ENCODE measurements at places on chromosomes 12 and 14.

DNA sequence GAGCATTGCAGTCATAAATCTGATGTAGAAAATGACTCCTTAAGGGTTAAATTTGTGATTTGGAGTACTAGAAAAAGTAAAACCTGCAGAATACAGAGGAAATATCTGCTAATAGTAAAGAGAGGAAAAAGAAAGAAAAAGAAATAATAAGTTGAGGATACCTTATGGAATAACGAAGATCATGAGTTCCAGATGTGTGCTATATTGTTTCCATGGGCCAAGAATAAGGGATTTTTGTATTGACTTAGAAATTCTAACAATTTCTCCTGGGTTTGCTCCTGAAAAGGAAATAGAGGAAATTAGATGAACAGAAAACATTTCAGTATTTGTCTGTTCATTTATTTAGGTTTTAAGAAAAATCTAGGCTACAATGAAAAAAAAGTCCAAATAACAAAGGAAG is 115.3 kb downstream of the ALG10B start:
- H3K27ac ChIP-seq: no peak overlapping the region
- H3K36me3 ChIP-seq: no peaks in the 10 kb centered on the region
- H3K4me3 ChIP-seq: no peak overlapping the region
- H3K27me3 ChIP-seq: no peaks in the 10 kb centered on the region

GRCh38 chr12:51421266-51421884 is 3.3 kb upstream of the SLC4A8 start:
- no peaks in the 10 kb centered on the region for H3K27me3 ChIP-seq
- DNase-seq: peak; percentile 85
- no peak overlapping the region for H3K27ac ChIP-seq
- H3K36me3 ChIP-seq: no peaks in the 10 kb centered on the region
- peaks cover 14% of the 10 kb centered on the region for H3K4me1 ChIP-seq

DNA sequence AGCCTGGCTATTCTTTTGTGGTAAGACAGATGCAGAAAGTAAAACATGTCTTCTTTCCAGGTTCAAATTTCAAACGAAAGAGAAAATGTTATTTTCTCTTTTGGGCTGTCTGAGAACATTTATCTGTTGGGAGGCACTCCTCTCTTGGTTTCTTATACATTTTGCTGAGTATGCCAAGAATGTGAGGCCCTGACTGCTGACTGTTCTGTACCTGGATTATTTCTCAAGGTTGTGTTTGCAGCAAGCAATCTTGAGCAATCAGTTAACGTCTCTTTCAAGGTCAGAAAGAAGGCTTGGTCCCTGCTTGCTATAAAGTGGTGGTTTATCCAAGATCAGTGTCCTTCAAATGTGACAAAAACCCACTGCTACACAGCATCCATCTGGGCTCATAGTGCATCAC is 9.8 kb downstream of the SSTR1 start:
- H3K36me3 ChIP-seq: no peaks in the 10 kb centered on the region
- no peaks in the 10 kb centered on the region for H3K4me1 ChIP-seq
- peaks cover 25% of the 10 kb centered on the region for H3K27me3 ChIP-seq
- no peak for DNase-seq

- no peaks in the 10 kb centered on the region for H3K27me3 ChIP-seq
- no peaks in the 10 kb centered on the region for H3K4me1 ChIP-seq
- no peaks in the 10 kb centered on the region for H3K36me3 ChIP-seq
- no peak overlapping the region for H3K27ac ChIP-seq
- H3K4me3 ChIP-seq: no peak overlapping the region
- DNase-seq: no peak
Observed at GRCh38 chr12:113266106-113266895, 45.0 kb downstream of the TPCN1 start.

DNA sequence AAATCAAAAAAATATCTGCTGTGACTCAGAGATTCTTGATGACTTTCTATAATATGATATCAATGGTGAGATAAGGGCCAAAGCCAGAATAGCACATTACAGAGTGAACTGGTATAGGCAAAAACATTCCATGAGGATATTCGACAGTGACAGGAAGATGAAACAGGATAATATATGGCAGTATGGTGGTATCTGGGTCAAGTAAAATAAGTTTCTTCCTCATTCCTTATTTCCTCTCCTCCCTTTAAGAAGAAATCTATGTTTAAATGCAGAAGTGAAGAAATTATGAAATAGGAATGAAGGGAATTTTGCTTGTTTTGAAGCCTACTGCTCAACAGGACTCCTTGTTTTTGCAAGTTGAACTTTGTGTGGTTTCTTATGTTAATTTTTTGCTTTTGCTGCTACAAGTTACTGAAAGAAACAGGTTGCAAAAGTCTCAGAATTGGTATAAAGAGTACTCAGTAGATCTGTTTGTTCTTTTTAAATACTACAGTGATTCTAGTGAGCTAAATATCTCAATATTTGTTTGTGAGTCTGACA is 7.0 kb downstream of the ACSS3 start:
- H3K36me3 ChIP-seq: no peaks in the 10 kb centered on the region
- H3K4me1 ChIP-seq: peaks cover 33% of the 10 kb centered on the region
- DNase-seq: peak; percentile 40
- H3K4me3 ChIP-seq: no peak overlapping the region

DNA sequence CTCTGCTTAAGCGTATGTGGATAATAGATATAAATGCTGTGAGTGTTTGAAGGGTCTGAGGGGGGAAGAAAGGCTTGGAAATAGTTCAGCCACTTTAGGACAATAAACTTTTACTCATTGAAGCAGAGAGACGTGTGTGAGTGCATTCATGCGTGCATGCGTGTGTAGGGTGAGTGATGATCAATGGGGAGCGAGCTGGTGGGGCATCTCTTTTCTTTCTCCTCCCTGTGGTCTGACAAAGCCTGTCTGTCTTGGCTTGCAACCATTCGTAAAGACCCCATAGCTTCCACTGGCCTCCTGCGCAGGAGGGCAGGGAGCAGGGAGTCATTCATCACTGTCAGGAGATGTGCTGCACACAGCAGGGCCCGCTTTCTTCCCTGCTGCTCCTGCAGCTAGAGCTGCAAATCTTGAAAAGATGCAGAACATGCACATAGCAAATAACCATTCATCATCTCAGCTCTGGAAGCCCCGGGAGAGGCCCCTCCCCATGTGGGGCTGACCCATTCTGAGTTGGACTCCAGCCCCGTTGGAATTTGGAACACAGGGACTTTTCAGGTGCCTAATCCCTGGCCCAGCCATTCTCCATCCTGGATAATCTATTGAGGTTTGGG is 223.2 kb downstream of the PPM1H start:
- DNase-seq: no peak
- H3K4me1 ChIP-seq: no peaks in the 10 kb centered on the region
- no peak overlapping the region for H3K4me3 ChIP-seq
- H3K36me3 ChIP-seq: no peaks in the 10 kb centered on the region
- H3K27me3 ChIP-seq: no peaks in the 10 kb centered on the region
- H3K27ac ChIP-seq: no peak overlapping the region

DNA sequence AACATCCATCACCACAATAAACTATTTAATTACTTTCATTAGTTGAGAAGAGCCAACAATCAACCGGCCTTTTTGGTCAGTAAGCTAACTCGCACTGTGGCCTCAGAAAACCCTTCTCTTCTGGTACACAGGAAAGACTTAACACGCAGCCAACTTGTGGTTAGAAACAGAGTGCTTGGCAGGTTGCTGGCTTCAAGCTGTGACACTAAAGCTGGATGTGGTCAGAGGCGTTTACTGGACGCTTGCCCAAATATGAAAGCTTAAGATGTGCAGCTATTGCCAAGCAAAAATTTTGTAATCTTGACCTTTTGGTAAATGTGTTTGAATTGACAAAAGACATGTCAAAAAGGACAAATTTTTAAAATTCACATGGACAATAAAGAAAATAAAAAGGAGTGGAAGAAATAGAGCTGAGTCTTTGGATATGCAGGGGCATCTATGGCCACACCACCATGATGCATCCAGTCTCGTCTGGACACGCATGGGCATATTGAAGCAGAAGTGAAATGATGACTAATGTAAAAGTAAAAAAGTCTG is 2.6 kb upstream of the KLRK1 start:
- no peaks in the 10 kb centered on the region for H3K4me1 ChIP-seq
- H3K27me3 ChIP-seq: no peaks in the 10 kb centered on the region
- H3K36me3 ChIP-seq: no peaks in the 10 kb centered on the region
- no peak overlapping the region for H3K27ac ChIP-seq
- H3K4me3 ChIP-seq: no peak overlapping the region

- H3K27me3 ChIP-seq: no peaks in the 10 kb centered on the region
- H3K4me3 ChIP-seq: no peak overlapping the region
- H3K36me3 ChIP-seq: no peaks in the 10 kb centered on the region
- peak; percentile 74 for DNase-seq
- no peak overlapping the region for H3K27ac ChIP-seq
- H3K4me1 ChIP-seq: no peaks in the 10 kb centered on the region
Observed at GRCh38 chr12:13211859-13212664, 15.5 kb downstream of the EMP1 start.

- peaks cover 42% of the 10 kb centered on the region for H3K4me1 ChIP-seq
- no peak overlapping the region for H3K4me3 ChIP-seq
- no peaks in the 10 kb centered on the region for H3K27me3 ChIP-seq
- no peaks in the 10 kb centered on the region for H3K36me3 ChIP-seq
- no peak for DNase-seq
Observed at GRCh38 chr12:5242440-5242839, 189.5 kb upstream of the NTF3 start.

GRCh38 chr14:72054911-72055310 is 122.7 kb downstream of the RGS6 start:
- H3K4me1 ChIP-seq: no peaks in the 10 kb centered on the region
- H3K27me3 ChIP-seq: no peaks in the 10 kb centered on the region

GRCh38 chr14:20712904-20713303 is 24.3 kb downstream of the ANG start:
- H3K4me3 ChIP-seq: no peak overlapping the region
- no peaks in the 10 kb centered on the region for H3K27me3 ChIP-seq
- H3K4me1 ChIP-seq: no peaks in the 10 kb centered on the region
- no peak for DNase-seq

DNA sequence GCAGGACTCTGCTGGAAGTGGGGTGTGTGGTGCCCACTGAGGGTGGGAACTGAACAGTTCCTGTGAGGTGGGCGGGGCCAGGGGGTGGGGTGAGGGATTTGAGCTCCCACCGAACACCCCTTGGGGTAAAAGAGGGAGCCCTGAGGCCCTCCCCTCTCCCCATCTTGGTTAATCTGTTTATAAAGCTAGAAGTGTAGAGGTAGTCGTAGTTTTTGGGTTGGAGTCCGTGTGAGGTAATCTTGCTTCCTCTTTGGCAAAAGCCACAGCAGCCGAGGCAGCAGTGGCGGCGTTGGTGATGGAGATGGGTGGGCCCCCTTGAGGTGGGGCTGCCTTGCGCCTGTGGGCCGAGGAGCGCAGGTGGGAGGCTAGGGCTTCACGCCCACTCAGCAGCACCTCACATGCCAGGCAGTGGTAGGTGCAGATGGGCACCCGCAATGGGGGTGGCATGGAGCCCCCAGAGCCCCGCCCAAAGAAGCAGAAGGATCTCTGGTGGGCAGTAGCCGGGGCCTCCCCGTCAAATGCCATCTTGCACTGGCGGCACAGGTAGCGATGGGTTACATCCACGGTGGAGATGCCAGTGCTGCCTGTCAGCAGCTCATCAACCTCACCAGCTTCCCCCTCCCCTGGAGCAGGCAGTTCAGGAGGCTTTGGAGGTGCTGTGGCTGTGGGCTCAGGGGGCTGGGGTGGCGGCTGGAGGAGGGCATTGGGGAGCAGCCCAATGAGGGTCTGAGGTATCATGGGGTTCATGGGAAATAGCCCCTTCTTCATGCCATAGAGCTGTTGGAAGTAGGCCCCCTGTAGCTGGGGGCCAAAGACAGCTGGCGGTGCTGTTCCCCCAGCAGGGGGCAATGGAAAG is 29.6 kb downstream of the ZFHX2 start:
- H3K27ac ChIP-seq: no peak overlapping the region
- no peak overlapping the region for H3K4me3 ChIP-seq
- no peaks in the 10 kb centered on the region for H3K27me3 ChIP-seq
- no peaks in the 10 kb centered on the region for H3K36me3 ChIP-seq

- H3K27me3 ChIP-seq: no peaks in the 10 kb centered on the region
- no peak overlapping the region for H3K4me3 ChIP-seq
- H3K27ac ChIP-seq: no peak overlapping the region
- H3K4me1 ChIP-seq: no peaks in the 10 kb centered on the region
- H3K36me3 ChIP-seq: no peaks in the 10 kb centered on the region
- peak; percentile 86 for DNase-seq
Observed at GRCh38 chr12:132356691-132357622, 27.6 kb upstream of the GALNT9 start.

DNA sequence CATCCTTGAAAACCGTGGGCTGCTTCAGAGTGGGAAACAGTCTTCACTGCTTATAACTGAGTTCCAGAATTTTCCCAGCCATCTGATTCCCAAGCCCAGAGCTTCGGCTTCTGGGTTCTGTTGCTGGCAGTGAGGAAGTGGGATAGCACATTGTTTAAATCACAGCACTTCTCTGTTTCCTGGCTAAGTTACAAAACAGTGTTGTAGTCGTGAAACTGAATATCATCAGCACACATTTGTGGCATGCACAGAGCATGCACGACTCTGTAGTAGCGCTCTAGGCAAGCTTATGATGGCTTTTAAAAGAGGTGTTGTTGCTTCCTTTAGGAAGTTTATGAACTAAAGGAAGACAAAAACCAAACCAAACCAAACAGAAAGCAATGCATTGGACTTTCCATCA is 1005.5 kb downstream of the NRXN3 start:
- H3K36me3 ChIP-seq: no peaks in the 10 kb centered on the region
- no peak for DNase-seq
- no peaks in the 10 kb centered on the region for H3K4me1 ChIP-seq
- H3K27me3 ChIP-seq: no peaks in the 10 kb centered on the region
- no peak overlapping the region for H3K27ac ChIP-seq

GRCh38 chr12:100346660-100347059 is 10.2 kb upstream of the SLC17A8 start:
- no peak overlapping the region for H3K4me3 ChIP-seq
- no peaks in the 10 kb centered on the region for H3K36me3 ChIP-seq
- H3K4me1 ChIP-seq: no peaks in the 10 kb centered on the region
- H3K27me3 ChIP-seq: no peaks in the 10 kb centered on the region

DNA sequence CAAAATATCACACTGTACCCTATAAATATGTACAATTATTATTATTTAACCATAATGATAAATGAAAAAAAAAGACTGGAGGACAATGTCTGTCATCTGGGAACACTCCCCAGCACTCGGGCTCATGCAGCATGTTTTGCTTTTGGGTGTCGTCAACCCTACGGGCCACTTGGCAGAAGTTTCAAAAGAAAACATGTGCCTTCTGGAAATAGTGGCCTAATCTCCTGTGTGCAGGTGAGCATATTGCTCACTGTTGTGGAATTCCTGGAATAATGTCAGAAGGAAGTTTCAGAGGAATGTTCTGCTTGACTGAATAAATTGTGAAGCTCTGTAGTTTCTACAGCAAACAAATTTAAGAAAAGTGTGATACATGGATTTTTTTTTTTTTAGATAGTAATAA is 298.3 kb downstream of the SSPN start:
- no peaks in the 10 kb centered on the region for H3K36me3 ChIP-seq
- H3K27me3 ChIP-seq: no peaks in the 10 kb centered on the region
- no peak for DNase-seq

DNA sequence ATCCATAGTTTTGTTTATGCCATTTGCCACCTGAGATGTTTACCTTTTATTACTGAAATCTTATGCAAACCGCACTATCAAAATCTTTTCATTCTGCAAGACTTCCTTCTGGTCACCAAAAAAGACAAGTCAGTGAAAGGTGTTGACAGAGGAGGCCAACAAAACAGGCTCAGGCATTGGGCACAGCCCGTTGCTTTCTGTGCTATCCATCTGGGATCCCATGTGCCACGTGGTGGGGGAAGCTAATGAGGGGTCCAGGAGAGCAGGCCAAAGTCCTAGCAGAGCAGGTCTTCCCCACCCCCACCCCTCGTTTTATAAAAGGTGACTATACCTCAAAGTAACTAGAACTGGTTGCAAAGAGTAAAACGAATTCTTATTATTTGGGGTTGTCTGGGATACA is 1.2 kb downstream of the ALDH1L2 start:
- no peaks in the 10 kb centered on the region for H3K4me1 ChIP-seq
- no peak overlapping the region for H3K4me3 ChIP-seq
- no peaks in the 10 kb centered on the region for H3K36me3 ChIP-seq
- no peak for DNase-seq
- no peak overlapping the region for H3K27ac ChIP-seq
- H3K27me3 ChIP-seq: peaks cover 32% of the 10 kb centered on the region

All from cardiac muscle cell (in vitro differentiated cells and primary cell).